ENCODE measurements at places on chromosomes 7 and 10.

DNA sequence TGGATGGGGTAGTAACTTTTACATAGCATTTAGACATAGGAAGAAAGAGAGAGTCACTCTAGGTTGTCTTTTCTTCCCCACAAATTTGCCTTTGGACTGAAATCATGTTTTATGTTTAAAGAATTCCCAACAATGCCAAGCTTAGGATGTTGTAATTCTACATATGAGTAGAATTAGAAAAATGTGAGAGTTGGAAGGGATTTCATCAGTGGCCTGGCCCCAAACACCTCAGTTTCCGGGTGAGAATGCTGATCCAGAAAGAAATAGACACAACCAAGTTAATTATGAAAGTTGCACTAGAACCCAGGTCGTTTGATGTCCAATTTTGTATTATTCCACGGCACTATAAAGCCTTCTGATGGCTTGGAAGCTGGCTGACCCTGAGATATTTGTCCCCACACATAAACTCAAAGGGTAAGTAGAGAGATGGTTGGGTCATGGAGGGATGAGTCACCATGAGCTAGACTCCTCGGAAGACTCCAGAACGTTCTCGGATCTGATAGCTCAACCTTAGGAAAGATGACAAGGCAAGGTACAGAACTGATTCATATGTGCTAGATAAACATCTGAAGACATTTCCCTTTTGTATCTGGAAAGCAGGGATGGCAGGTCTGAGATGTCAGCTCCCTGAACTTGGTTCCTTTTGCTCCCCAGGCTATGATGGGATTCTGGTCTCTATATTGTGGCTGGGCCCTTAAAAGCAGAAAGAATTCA, 48.8 kb upstream of the SLC35B4 start:
- no peak for DNase-seq

DNA sequence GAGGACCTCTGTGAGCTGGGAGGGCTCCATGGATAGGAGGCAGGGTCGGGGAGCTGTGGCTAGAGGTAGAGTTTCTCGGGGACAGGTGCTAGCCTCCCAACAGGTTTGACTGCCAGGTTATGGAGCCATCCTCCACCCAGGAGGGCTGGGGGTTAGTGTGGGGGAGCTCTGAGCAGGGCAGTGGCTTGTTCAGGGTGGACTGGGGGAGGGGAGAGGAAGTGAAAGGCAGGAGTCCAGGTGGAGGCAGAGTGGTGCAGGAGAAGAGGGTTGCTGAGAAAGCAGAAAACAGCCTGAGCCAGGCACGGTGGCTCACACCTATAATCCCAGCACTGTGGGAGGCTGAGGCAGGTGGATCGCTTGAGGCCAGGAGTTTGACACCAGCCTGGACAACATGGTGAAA, 40.5 kb upstream of the HSPB1 start:
- DNase-seq = no peak

DNA sequence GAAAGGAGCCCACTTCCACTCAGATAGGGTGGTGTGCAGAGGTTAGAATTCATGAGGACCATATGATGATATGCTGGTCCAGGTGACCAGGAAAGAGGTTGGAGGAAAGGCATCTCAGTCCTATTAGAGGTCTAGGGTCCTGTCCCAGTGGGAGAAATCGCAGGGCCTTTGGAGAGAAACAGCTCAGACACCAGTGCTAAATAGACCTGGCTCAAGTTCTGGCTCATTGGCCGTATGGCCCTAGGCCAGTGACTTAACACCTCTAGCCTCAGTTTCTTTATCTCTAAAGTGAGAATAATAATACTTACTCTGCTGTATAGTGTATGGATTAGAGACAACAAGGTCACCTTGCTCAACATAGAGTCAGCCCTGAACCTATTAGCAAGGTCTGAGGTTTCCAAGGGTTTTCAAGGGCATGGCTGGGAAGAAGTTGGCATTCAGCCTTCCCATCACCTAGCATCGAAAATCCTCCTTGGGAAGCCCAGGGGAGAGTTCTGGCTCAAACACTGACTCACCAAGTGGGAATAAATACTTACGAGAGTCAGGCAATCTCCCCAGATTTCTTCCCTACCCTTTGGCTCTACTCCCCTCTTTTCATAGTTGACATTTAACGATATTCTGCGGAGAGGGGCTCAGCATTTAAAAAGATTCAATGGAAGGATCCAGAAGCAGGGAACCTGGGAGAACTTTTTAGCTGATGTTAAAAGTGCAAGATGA, 473.1 kb upstream of the PODXL start:
- no peak for DNase-seq

GRCh38 chr10:99345350-99345749, 16.2 kb downstream of the CNNM1 start:
- DNase-seq = no peak

DNA sequence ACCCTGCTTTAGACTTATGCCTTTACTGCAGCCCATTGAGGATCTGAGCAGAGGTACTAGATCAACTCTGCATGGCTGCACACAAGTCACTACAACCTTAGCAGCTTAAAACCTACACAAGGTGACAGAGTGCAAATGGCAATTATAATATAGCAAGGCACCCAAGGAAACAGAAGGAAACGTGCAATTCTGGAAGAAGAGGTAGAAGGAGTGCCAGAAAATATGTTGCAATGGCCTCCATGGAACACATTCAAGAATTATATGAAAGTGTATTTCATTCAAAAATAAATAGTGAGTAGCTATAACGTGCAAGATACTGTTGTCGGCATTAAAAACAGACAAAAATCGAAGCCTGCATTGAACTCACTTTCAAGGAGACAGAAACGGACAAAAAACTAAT, 2.9 kb upstream of the AKR1C8 start:
- DNase-seq = no peak

- DNase-seq = no peak
Observed at GRCh38 chr7:81004098-81004497, 85.2 kb upstream of the SEMA3C start.

GRCh38 chr7:99244939-99245338, 27.7 kb upstream of the MYH16 start:
- no peak for DNase-seq

- DNase-seq = no peak
Observed at GRCh38 chr7:80133361-80134114, 1.1 kb upstream of the GNAI1 start.

- DNase-seq = no peak
Observed at GRCh38 chr7:41735206-41735605, 32.3 kb upstream of the INHBA start.
